ENCODE measurements at places on chromosomes 12 and 14.

DNA sequence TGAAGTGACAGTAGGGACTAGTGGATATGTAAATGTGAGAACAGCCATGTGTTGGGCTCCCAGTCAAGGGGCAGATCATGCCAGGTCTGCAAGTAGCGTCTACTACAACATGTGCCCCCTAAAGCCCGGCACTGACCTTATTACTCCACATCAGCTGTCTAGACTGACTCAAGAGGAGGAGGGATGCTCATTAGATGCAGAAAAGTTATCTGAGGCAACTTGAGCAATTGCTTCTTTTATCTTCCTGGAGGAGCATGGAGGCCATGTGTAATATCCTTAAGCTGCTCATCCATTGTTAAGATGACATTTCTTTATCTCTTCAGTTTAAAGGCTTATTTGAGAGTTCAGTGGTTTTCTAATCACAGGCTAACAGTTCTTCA lies 404.7 kb upstream of the FLRT2 start:
- no peak overlapping the region for H3K4me3 ChIP-seq
- H3K36me3 ChIP-seq, result no peaks in the 10 kb centered on the region
- no peaks in the 10 kb centered on the region for H3K4me1 ChIP-seq
- H3K27ac ChIP-seq, result no peak overlapping the region
- no peaks in the 10 kb centered on the region for H3K27me3 ChIP-seq

DNA sequence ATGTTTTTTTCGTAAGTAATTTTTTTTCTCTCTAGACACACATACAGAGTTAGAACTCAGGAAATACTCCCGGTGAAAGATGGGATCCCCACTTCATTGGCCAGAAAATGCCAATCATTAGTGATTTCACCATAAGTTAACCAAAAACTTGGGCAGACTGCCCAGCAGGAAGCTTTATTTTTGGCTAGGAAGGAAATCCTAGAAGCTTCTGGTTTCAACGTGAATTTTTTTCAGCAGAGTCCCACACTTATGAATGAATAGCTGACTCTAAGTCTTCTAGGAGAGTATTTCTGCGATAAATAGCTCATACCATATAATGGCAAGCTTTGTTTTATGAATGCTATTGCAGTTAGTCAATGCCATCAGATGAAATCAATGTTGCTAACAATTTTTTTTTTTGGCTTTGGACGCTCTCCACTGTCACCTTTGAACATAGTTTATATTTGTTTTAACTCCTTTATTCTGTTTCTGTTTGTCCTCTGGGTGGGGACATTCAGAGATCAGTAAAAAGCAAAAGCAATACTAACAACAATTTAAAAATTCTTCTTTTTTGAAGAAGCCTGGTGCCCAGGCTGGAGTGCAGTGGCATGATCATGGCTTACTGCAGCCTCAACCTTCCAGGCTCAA lies 9.5 kb downstream of the PPP1CC start:
- no peaks in the 10 kb centered on the region for H3K27me3 ChIP-seq
- no peak overlapping the region for H3K27ac ChIP-seq
- DNase-seq, result no peak
- no peak overlapping the region for H3K4me3 ChIP-seq

DNA sequence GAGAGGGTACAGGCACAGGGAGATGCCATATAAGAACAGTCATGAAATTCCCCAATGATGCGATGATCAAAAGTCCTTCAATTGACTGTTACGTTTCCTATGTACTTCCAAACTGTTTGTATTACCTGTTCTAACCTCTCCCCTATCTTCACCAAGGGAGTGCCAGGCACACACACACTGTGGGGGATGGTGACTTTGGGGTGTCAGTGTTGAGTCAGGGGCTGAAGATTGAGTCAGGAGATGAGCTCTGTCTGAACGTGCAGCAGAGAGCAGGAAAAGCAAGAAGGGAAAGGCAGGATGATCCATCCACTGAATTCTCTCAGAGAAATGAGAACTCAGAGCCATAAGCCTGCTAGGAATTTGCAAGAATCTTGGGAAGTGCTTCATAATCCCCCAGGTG lies 153.4 kb downstream of the EFCAB11 start:
- DNase-seq, result no peak
- H3K27me3 ChIP-seq, result no peaks in the 10 kb centered on the region
- H3K4me1 ChIP-seq, result no peaks in the 10 kb centered on the region
- no peaks in the 10 kb centered on the region for H3K36me3 ChIP-seq
- no peak overlapping the region for H3K4me3 ChIP-seq

DNA sequence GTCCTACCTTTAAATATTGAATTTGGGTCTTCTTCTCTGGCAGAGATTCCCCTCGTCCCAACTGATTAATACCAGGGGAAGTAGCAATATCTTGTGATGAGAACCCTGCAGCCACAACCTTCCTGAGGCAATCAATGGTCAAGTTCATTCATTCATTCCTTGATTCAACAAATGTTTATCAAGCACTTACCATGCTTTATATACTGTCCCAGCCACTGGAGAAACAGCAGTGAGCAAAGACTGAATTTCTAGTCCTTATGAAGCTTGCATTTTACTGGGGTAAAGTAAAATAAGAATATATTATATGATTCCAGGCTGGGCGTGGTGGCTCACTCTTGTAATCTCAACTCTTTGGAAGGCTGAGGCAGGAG lies 300 bp upstream of the GIT2 start:
- H3K4me3 ChIP-seq, result peak overlapping the region; percentile 79
- peaks cover 59% of the 10 kb centered on the region for H3K4me1 ChIP-seq
- H3K27me3 ChIP-seq, result no peaks in the 10 kb centered on the region
- DNase-seq, result no peak
- H3K27ac ChIP-seq, result peak overlapping the region; percentile 91

DNA sequence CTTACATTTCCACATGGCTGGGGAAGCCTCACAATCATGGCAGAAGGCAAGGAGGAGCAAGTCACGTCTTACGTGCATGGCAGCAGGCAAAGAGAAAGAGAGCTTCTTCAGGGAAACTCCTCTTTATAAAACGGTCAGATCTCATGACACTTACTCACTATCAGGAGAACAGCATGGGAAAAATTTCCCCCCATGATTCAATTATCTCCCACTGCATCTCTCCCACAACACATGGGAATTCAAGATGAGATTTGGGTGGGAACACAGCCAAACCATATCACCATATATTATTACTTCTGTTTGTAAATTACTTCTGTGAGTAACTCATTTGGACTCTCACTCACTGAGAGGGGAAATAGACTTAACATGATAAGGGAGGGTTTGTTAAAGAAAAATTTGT lies 1496.8 kb upstream of the TMEM132C start:
- H3K4me3 ChIP-seq, result no peak overlapping the region
- no peaks in the 10 kb centered on the region for H3K27me3 ChIP-seq
- no peak for DNase-seq
- peaks cover 6% of the 10 kb centered on the region for H3K4me1 ChIP-seq
- no peaks in the 10 kb centered on the region for H3K36me3 ChIP-seq

GRCh38 chr12:92493816-92494215 lies 209.0 kb upstream of the PLEKHG7 start:
- no peak overlapping the region for H3K4me3 ChIP-seq
- DNase-seq, result no peak
- no peaks in the 10 kb centered on the region for H3K4me1 ChIP-seq
- no peak overlapping the region for H3K27ac ChIP-seq
- no peaks in the 10 kb centered on the region for H3K36me3 ChIP-seq

GRCh38 chr12:123027726-123028445 lies 47.4 kb downstream of the ARL6IP4 start:
- no peaks in the 10 kb centered on the region for H3K27me3 ChIP-seq
- no peak overlapping the region for H3K27ac ChIP-seq
- no peak overlapping the region for H3K4me3 ChIP-seq
- no peaks in the 10 kb centered on the region for H3K36me3 ChIP-seq

DNA sequence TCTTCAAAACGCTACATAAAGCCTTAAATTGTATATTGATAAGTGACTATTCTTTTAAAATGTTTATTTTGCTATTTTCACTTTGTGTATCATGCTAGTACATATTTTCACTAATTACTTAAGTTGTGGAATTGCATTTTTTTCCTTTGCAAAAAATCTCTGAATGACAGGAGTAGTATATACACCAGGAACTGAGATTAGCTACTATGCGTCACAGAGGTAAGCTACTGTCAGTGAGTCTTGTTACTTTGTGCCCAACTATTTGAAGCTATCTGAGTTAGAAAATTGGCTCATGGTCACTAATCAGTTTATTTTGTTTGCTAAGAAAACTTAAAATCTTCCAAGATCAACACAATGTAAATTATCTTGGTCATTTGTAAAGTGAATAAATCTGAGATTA lies 887.4 kb downstream of the TMTC2 start:
- H3K36me3 ChIP-seq, result no peaks in the 10 kb centered on the region
- H3K27ac ChIP-seq, result no peak overlapping the region
- H3K4me3 ChIP-seq, result no peak overlapping the region
- no peaks in the 10 kb centered on the region for H3K27me3 ChIP-seq
